ENCODE measurements at places on chromosomes 6 and 20.

DNA sequence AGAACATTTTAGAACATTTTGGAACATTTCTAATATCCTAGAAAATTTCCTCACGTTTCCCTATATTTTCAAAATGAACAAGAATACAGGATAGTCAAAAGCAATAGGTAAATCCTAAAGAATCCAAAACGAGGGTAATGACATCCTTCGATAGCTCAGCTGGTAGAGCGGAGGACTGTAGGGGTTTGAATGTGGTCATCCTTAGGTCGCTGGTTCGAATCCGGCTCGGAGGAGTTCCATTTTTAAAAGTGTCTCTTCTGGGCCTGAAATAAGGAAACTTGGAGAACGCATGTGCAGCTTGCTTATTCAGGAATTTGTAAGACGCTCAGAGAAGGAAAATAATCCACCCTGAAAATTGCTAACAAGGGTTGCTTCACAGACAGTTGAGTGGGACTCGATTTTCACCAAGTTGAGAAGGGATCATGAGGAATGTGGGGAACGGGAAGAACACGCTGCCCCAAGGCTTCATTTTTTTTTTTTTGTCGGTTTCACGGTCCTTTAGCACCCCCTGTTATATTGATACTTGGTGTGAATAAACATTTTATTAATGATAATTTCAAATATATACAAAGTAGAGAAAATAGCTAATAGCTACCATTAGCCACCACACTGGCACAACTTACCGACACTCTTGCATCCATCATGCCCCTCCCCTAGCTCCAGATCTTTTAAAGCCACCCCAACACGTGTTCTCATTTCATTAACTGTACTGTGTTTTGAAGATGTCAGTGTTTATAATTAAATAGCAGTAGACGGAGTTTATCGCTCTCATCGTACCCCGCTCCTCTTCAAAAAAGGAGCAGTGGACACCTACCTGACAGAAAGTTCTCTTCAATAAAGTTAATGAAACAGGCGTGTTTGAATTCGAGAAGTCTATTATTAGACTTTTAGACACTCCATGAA lies 1.8 kb upstream of the ABT1 start:
- peak; percentile 15 for DNase-seq

- DNase-seq: no peak
Measured at GRCh38 chr6:53325785-53326184, 23.0 kb downstream of the ELOVL5 start.

DNA sequence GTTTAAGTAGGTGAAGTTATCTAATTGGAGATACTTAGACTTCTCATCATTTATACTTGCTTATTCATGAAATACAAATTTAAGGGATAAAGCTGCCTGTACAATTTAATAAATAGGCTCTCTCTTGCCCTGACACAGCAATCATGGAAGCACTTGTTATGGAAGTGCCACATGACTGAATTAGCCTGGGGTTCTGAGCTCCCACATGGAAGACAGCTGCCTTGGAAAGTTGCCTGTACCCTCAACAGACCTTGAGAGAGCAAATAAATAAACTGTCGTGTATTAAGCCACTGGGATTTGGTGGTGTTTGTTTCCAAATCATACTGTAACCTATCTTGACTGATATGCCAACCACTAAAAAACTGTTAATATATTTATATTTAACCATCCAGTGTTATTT lies 87.0 kb upstream of the RSPO3 start:
- no peak for DNase-seq

DNA sequence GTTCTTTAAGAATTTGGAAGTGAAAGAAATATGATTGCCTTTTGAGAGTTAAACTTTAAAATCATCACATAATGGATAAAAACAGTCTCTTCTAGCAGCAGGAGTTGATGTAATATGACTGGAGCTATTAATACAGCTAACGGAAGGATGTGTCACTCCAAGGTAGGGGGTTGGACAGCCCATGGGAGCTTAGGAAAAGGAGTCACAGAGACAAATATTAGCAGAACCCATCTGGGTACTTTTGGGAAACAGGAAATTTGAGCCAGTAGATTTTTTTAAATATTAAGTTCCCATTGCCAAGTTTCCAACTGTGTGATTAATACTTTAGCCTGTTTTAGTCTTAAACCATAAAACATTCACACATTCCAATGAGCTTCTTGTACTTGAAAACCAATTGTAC lies 164.7 kb upstream of the RIMS1 start:
- no peak for DNase-seq

- peak; percentile 52 for DNase-seq
Measured at GRCh38 chr6:11039040-11039439, 5.1 kb downstream of the ELOVL2 start.

DNA sequence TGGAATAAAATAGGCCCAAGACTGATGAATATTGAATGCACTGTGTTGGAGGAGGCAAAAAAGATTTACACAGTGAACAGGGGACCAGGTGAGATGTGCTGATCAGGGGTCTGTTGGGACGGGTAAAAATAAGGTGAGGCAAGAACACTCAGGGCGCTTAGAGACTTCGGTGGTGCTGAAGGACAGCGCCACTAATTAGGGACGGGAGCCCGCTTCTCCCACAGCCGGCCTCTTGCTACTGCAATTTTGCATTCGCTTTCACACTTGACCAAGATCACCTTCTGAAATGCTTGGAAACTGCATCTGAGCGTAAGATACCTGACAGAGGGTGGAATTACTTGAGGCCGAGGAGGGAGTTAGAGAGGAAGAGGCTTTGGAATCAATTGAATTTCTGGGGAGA lies 7.3 kb downstream of the TFAP2D start:
- DNase-seq: no peak

- DNase-seq: peak; percentile 76
Measured at GRCh38 chr6:50952092-50952907, 133.6 kb downstream of the TFAP2B start.

GRCh38 chr6:104958178-104959025 lies 1.5 kb downstream of the LIN28B start:
- no peak for DNase-seq

GRCh38 chr20:53621482-53622246 lies 28.0 kb upstream of the ZNF217 start:
- DNase-seq: peak; percentile 10

- no peak for DNase-seq
Measured at GRCh38 chr6:42407379-42407778, 44.3 kb downstream of the TRERF1 start.

DNA sequence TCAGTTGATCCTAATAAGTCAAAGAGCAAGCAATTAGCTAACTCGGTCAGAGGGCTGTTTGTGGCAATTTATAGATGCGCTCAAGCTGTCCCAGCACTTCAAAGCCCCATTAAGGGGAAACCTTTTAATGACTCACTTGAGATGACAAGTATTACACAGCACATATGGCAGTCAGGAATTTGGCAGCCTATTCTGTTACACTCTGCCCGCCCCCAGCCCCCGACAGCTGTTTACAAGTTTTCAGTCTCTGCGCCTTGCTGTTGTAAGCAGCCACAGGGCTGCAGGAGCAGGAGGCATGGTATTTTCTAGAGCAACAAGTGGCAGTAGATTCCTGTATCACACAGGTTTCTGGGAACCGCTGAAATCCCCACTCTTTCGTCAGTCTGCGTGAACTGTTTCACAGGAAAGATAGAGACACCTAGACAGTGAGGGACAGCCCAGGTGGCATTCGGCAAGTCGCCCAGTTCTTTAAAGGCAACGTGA lies 263.0 kb downstream of the FOXC1 start:
- DNase-seq: peak; percentile 92

DNA sequence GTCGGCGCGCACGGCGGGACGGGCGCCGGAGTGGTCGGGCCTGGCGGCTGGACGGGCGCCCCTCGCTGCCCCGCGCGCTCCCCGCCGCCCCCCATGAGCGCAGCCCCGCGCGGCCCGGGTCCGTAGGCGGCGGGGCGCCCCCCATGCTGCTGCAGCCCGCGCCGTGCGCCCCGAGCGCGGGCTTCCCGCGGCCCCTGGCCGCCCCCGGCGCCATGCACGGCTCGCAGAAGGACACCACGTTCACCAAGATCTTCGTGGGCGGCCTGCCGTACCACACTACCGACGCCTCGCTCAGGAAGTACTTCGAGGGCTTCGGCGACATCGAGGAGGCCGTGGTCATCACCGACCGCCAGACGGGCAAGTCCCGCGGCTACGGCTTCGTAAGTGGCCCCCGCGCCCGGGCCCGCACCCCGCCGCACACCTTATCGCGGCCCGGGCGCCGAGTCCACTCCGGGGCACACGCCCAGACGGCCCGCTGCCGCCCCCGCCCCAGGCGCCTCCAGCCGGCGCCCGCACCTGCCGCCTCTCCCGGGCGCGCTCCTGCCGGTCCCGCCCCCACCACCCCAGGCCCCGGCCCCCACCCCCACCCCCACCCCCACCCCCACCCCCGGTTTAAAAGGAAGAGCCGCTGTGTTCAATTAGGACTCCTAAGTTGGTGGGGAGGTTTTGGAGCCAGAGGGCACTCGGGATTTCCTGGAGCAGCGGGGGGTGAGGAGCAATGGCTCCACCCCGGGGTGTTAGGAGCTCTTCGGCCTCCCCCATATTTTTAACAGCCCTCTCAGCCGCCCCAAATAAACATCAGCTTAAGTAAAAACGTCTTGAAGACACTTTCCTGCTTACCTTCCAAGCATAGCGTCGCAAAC lies 474 bp downstream of the RBM38 start:
- peak; percentile 28 for DNase-seq

GRCh38 chr20:22381812-22382416 lies 202.5 kb downstream of the FOXA2 start:
- DNase-seq: no peak

DNA sequence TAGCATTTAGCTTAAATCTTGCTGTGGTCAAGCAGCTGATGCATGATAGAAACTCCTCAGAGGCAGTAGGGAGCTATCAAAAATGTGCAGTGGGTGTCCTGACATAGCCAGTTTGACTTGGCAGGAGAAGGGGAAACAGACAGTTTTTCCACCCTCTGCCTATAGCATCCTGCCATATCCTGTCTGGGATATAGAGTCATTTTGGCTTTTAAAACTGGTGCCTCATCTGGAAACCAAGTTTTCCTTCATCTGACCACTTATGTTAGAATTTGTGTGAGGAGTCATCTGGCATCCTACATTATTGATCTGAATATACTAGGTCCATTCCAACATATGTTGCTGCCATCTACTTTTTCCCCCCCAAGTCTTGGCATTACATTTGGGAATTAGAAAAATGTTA lies 284.1 kb downstream of the CD109 start:
- DNase-seq: no peak

- DNase-seq: peak; percentile 93
Measured at GRCh38 chr6:34656378-34657036, 40.1 kb downstream of the ILRUN start.

- DNase-seq: peak; percentile 35
Measured at GRCh38 chr20:13111249-13111911, 102.6 kb downstream of the SPTLC3 start.

DNA sequence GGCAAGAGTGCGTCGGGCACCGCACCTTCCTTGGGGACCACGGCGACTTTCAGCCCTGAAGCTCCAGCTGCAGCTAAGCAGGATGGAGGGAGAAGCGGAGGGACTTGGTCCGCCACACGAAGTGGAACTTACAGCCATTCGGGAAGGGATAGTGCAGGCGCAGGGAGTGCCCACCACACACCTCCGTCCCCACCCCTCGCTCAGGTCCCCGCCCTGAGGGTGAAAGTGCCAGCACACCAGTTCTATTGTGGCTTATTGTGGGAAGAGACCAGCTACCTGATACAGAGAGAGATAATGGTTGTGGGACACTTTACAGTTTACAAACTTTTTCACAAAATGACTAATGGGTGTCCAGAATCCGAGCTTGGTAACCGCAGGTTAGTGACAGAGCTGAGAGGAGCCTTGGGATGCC lies 76.1 kb downstream of the IRF4 start:
- DNase-seq: no peak

GRCh38 chr6:85362652-85363310 lies 87.1 kb upstream of the NT5E start:
- DNase-seq: no peak

DNA sequence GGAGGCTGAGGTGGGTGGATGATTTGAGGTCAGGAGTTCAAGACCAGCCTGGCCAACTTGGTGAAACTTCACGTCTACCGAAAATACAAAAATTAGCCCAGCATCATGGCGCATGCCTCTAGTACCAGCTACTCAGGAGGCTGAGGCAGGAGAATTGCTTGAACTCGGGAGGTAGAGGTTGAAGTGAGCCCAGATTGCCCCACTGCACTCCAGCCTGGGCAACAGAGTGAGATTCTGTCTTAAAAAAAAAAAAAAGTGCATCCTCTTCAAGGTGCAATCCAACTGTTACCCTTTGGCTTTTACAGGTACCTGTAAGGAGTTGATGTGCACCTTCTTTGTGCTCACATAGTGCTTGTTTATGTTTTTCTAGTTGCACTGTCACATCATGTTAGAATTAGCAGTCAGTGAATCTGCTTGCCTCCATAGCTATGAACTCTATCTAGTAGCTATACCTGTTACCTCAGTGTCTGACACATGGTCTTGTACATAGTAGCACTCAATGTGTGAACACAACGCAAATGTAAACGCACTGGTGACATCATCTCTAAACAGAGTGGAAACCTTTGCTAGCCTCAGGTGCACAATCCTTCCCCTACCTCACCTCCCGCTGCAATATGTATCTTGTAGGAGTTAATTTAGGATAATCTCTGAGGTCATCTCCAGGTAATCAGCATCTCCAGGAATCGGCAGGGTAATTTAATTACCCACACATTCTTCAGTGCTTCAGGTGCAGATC lies 9.7 kb downstream of the MSH5 start:
- DNase-seq: no peak

- DNase-seq: no peak
Measured at GRCh38 chr6:138981416-138981815, 6.6 kb downstream of the REPS1 start.

DNA sequence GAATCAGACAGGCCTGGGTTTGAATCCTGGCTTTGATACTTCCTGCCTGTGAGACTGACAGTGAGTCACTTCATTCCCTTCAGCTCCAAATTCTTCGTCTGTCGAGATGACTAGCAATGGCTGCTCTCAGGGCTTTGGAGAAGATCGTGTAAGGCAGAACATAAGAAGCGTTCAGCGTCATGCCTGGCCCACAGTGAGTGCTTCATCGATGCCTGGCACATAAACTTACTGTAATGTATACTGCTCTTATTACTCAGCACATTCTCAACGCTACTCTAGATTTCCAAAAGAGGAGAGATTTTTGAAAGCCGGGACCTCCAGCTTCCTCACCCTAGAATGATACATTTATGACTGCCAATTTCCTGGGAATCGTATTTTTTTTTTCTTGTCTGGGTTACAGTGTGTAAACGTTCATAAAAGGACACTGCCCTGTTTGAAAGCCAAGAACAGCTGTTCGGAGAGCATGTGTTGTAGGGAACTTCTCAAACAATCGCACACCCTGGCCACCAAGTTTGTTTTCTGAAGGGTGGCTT lies 16.2 kb upstream of the BCAS1 start:
- DNase-seq: no peak
